ENCODE measurements at places on chromosomes 1 and 21.

DNA sequence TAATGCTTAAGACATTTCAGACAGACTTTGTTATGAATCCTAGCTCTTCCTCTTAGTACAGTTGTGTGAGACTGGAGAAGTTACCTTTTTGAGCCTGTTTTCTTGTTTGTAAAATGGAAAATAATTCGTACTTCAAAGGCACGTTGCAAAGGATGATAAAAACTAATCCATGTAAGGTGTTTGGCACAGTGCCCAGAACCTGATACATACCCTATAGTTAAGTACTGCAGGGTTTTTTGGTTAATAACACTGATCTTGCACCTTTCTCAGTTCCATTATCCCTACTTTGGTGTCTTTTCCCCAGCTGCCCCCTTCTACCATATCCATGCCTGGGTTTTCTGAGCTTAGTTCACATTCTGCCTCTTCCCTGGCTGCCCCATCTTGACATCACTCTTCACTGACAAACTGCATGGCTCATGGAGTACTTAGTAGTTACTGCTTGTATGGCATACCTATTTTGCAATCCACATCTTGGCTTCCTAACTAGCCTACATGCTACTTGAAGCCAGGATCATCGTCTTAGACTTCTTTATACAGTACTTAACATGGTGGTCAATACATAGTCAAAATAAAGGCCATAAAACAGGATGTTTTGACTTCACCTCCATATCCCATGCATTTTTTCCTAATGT is 10.1 kb downstream of the CCDC185 start:
- DNase-seq = no peak

- DNase-seq = no peak
Measured at GRCh38 chr1:50350868-50351267, 72.4 kb downstream of the DMRTA2 start.

DNA sequence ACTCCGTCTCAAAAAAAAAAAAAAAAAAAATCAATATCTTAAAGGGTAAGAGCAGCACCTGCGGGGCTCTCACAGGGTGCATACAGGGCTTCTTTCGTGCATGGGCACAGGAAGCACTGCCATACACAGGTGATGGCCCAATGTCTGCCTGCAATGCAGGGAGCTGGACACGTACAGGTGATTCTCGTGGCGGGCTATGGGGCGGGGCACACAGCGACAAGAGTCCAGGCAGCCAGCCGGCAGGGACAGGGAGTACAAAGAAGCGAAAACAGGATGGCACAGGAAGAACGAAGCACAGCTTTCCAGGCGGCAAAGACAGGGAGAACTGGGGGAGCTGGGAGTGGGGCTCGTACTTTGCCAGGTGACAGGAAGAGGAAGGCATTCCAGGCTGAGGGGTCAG is 1.6 kb downstream of the KIF17 start:
- DNase-seq = no peak

GRCh38 chr1:205004351-205004750 is 38.7 kb upstream of the CNTN2 start:
- no peak for DNase-seq

DNA sequence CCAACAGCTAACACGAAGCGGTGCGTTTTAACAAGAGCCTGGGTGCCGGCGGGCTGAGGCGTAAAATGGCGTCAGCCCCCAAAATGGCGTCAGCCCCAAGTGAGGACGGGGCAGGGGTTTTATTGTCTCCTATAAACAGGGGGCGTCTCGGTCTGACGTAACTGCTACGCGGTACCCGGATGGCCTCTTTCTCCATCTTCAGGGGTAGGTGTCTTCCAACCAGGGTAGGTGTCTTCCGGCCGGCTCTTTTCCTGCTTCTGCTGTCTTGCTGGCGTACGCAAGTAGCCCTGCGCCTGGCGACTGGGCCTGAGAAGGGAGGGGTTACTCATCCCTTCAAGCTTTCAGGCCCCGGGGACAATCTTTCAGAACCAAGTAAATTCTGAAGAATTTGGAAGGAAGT is 45.3 kb downstream of the LGR6 start:
- DNase-seq = no peak

DNA sequence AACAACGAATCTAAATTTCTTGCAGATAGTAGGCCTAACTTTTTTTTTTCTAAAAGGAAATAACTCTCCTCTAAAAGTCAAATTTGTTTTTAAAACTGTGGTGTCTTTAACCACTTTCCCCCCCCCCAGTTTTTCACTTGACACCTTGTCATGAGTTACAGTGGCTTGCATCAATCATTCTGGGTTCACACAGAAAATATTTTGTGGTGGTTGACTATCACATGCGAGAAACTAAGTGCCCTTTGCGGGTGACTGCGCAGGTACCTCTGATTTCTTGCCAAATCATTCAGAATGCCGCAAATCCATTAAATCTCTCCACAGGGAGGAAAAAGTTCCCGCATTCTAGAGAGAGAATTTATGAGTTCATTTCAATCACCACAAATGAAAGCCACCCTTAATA is 23.8 kb upstream of the SAMSN1 start:
- no peak for DNase-seq

GRCh38 chr1:76428028-76428427 is 353.5 kb downstream of the ST6GALNAC3 start:
- no peak for DNase-seq

DNA sequence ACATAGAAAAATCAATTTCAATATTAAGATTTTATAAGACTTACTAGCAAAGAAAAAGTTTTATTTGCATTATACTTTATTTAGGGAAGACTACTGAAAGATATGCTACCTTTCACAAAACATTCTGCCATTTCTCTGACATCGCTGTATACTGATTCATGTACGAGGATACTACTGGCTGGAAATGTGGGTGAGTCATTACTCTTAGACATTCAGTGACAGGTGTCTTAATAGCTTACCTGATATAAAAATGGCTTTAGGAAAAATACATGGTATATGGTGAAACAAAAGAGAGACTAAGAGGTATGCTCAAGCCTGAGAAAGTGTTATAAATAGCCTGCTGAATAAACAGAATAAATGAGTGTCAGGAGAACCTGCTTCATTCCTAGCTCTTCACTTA is 73.0 kb upstream of the EXO1 start:
- no peak for DNase-seq
